ENCODE measurements at places on chromosomes 1 and 21.
A peak's percentile ranks its signal among the peaks of the same experiment; 100 is the strongest.

DNA sequence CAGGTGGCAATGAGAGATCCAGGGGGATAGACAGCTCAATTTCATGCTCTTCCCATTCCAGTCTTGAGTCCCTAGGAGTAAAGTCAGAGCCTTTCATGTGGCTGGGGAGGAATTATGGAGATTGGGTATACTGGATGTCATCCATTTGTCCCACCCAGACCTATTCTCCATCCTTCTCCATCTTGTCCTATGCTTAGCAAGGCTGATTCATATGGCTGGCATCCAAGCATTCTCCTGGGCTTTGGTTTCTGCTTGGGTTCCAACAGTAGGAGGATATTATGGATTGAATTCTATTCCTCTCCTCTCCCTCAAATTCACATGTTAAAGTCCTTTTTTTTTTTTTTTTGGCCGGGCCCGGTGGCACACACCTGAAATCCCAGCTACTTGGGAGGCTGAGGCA, 3.8 kb upstream of the CDC20 start:
- no peak for DNase-seq

- no peak for DNase-seq
Measured at GRCh38 chr1:51928896-51929295, 50.4 kb upstream of the NRDC start.

DNA sequence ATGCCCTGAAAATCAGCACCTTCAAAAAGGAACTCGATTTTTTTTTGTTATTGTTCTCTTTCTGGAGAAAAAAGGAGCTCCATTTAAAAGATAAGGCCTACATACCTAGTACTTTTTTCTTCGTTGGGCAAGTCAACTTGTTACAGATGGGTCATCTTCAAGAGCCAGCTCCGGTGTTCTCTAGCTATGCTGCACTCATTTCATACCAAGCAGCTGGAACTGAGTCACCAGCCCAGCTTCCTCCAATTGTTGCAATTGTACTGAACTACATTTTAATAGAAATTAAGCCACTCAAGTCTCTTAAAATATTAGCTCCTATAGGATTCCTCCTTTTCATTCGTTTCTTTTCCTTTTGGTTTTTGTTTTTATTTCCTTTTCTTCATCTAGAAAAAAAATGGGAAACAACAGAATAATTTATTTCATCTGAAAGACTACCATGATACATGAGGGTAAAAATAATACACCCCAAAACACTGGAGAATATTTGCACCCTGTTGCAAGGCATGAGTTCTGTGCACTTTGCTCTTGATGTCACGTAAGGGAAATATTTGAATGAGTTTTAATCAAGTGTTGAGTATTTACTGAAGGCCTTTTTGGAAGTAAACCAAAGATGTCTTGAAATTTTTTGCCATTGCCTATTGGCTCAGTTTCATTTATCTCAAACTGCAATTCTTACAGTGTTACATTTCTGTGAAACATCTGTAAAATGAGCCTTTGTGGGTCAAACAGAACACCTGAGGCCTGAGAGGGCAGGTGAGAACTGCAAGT, 60.5 kb downstream of the CLIC4 start:
- DNase-seq, result no peak

DNA sequence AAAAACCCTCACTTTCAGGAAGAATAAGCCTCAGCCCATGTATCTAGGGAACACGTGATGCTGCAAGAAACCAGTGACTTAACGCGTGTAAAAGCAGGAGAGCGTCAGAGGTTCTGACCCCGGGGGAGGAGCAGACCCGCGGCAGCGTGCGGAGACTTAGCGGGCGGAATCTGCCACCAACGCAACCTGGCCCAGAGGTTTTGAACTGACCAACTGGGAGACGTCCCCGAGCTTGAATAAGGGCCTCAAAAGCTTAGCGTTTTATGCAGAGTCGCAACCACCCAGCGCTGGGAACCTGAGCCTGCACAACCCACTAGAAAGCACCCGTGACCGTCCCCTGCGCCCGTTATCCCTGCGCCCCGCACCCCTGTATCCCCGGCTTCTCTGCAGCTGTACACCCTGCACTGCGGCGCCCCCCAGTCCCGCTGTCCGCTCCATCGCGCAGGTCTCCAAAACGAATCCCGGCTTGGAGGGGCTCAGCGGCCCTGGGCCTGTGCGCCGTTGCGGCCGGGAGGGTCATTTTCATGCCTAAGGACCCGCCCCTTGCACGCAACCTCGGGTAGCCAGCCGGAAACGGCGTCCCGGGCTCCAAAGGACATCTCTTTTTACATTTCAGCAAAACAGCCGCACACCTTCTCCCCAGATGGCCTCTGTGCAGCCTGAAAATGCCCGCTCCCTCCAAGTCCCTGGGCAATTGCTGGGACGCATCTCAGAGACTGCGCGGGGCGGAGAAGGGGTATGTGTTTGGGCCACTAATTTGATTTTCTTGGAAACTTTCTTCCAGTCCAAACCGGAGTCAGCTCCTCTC, 29.4 kb upstream of the TRIM17 start:
- DNase-seq, result peak; percentile 64

GRCh38 chr1:37481289-37482003, 7.1 kb downstream of the ZC3H12A start:
- no peak for DNase-seq

DNA sequence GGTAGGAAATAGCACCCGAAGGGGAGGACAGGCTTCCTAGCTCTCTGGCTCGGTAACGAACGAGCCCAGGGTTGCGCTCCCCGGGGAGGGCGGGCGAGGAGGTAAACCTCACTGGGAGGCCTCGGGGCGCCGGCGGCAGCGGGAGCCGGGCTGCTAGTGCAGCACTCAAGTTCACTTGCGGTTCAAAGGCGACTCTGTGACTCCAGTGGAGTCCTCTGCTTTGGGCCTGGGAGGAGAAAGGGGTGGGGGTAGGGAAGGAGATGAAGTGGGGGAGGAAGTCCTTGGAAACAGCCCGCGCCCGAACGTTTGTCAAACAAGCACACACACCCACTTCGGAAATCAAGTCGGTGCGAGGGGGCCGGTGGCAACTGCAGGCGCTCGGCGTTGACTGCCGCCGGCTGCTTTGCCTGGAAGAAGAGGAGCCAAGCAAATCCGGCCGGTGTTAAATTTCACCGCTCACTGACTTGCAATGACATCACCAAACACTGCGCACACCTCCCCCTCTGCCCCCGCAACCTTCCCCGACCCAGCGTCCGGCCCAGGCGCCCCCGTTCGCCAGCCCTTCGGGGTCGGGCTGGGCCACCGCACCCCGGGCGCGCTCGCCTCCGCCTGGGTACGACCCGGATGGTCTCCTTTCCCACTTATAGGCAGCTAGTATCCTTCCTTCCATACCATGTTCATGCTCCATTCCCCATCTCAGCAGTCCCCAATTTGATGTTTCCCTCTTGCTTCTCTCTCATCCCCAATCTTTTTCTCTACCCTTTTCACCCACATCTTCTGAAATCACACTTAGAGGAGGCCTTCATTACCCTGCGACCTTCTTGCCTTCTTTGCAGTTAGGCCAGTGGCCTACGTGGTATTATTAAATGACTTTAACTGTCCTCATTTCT, at the start of gene COL24A1:
COL24A1 (minus strand) TSS at position 207 of the 890 bp plus-strand sequence. CDS start 376 bp downstream, outside the sequence.
- DNase-seq, result peak; percentile 86

DNA sequence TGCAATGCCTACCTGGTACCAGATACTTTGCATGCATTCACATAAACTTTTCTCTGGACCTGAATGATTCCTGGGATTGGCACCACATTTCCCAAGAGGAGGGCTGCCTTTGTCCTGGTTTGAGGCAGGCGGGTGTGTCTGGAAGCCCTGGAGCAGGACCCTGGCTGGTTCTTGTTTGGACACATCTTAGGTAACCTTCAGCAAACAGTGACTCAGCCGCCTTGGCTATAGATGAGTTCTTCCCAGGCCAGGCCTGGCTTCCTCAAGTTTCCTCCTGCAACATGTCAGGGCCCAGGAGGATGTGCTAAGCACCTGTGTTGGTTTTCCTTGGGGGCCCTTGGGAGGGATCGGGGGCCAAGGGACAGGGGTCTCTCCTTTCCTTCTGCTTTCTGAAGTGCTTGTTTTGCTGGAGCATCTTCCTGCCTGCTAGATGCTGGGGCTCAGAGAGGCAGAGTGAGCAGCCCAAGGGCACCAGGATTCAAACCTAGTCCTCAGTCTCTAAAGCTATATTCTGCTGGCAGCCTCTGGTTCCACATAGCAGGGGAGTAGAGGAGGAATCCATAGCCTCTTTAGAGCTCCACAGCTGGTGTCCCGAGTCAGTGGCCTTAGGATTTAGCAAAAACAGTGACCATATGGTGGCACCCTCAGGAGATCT, 38.2 kb downstream of the PAX7 start:
- DNase-seq, result no peak

- DNase-seq, result no peak
Measured at GRCh38 chr1:201945157-201945556, 1.2 kb downstream of the LMOD1 start.

DNA sequence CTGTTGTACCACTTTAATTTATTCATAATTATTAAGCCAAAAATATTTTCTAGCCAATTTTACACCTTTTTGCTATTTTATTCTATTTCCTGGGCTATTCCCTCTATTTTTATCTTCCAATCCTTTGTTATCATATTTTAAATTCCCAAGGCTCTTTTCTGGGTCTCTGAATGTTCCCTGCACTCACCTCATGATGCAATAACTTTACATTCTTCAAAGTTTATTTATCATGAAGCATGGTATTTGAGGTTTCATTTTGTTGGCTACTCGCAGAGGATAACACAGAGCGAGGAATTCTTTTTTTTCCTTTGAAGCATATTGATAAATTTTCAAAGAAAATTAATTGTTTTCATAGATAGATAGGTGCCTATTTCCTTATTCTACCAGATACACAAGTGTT, 489.8 kb upstream of the TMPRSS15 start:
- DNase-seq, result no peak

DNA sequence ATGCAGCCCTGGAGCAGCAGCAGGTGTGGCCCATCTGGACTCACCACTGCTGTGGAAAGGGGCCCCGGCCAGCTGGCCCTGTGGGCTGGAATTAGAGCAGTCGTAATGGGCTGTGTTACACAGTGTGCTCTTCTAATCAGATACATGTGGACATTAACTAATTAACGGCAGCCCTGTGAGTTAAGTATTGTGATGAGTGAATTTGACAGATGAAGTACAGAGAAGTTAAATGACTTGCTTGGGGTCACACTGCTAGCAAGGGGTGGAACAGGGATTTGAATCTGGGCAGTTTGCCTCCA, 58.6 kb downstream of the MDM4 start:
- DNase-seq, result no peak

DNA sequence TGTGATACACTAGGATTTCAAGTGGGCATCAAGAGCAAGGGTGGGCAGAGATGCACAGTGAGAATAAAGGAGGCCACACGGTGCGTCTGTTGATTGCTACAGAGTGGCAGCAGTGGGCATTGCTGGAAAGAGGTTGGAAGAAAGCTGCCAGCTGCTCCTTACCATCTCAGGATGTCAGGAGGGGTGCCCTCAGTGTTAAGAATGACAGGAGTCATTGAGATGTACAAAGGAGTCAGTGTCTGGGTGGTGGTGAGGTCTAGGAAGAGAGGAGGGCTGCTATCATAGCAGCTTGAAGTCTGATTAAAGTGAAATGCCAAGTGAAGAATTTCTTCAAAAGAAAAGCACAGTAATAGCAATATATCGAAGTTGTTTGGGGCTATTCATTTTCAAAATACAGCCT, 992.7 kb downstream of the TTLL7 start:
- DNase-seq, result no peak

DNA sequence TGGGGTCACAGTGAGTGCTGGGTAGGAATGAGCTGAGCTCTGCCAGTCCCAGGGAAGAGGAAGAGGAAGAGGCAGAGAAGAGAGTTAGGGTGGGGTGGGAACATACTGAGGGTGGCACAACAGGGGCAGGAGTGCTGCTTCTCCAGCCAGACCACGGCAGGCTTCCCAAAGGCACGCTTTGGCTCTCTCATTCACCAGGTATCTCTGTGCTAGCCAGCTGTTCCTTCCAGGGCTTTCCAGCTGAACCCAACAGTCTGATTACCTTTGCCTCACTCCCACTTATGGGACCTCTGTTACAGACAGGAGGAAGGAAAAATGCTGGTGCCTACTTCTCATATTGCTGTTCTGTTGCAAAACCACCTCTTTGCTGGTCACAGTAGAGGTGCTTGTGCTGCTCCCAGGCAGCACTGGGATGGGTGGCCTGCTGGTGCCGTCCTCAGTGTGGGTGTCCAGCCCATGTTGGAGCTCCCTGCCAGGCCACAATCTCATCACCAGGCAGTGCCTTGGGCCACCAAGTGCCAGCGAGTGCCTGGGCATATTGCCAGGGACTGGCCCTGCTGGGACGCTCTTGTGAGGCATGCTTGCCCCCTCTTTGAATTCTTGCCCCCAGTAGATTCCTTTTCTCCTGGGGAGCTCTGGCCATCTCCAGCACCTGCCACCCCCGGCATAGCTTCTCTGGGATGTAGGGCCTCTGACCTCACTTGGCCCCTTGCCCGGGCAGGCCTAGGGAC, 2.1 kb downstream of the ADORA1 start:
- DNase-seq, result no peak

- no peak for DNase-seq
Measured at GRCh38 chr1:149997585-149998262, 12.8 kb downstream of the OTUD7B start.

- DNase-seq, result no peak
Measured at GRCh38 chr1:89125913-89126580, at the start of gene GBP2. Gene GBP2, minus strand, starts transcription at chr1:89126114. Its CDS starts 4,148 bp downstream, at chr1:89121966.

DNA sequence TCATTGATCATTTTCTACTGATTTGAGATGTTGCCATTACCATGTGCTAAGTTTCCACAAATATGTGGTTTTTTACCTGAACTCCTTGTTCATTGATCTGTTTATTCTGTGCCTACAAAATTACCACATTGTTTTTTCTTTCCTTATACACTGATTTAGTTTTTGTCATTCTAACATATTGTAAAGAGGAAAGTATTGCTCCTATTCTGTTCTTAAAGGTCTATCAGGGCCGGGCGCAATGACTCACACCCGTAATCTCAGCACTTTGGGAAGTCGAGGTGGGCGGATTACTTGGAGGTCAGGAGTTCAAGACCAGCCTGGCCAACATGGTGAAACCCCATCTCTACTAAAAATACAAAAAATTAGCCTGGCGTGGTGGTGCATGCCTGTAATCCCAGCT, 75.1 kb downstream of the CAMTA1 start:
- no peak for DNase-seq

GRCh38 chr1:155012026-155012546, 9.5 kb downstream of the ZBTB7B start:
- DNase-seq, result peak; percentile 73

- DNase-seq, result no peak
Measured at GRCh38 chr1:116508085-116508983, 62.5 kb downstream of the CD58 start.

GRCh38 chr1:99570486-99571089, 75.3 kb upstream of the PALMD start:
- DNase-seq, result no peak

GRCh38 chr1:198764748-198765147, 125.9 kb downstream of the PTPRC start:
- no peak for DNase-seq

GRCh38 chr1:112762541-112763500, 47.7 kb upstream of the PPM1J start:
- DNase-seq, result peak; percentile 42
